ENCODE measurements at places on chromosomes 5 and 9. TPM values are rescaled to one million over a fixed set of nuclear protein-coding genes. Genes with fewer than 3 reads are reported as not detected.

ALDOB gene
- not detected for total RNA-seq

- H3K36me3 ChIP-seq, result no peaks in the 10 kb centered on the region
- DNase-seq, result no peak
- peaks cover 6% of the 10 kb centered on the region for H3K27me3 ChIP-seq
- no peak overlapping the region for H3K4me3 ChIP-seq
Measured at GRCh38 chr9:89554307-89555035, 50.3 kb upstream of the GADD45G start.

- DNase-seq, result no peak
- no peaks in the 10 kb centered on the region for H3K27me3 ChIP-seq
Measured at GRCh38 chr9:479971-480350, 265.3 kb downstream of the DOCK8 start.

- DNase-seq, result no peak
- H3K27ac ChIP-seq, result no peak overlapping the region
- H3K4me3 ChIP-seq, result no peak overlapping the region
- no peaks in the 10 kb centered on the region for H3K4me1 ChIP-seq
- no peaks in the 10 kb centered on the region for H3K27me3 ChIP-seq
Measured at GRCh38 chr5:121731377-121731776, 120.3 kb upstream of the FTMT start.

IL13 gene
- 0.44 TPM for total RNA-seq

DNA sequence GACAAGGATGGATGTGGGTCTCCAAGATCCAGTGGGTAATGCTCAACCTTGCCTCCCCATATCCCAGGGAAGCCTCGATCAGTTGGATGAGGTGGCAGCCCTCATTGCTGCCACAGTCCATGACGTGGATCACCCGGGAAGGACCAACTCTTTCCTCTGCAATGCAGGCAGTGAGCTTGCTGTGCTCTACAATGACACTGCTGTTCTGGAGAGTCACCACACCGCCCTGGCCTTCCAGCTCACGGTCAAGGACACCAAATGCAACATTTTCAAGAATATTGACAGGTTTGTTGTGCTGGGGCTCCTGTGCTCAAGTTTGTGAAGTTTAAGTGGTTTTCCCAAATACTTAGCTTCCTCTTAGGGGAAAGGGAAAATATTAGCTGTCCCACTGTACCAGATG is 74.0 kb downstream of the WDR41 start:
- DNase-seq, result no peak
- H3K27ac ChIP-seq, result no peak overlapping the region
- no peak overlapping the region for H3K4me3 ChIP-seq
- H3K27me3 ChIP-seq, result peaks cover 15% of the 10 kb centered on the region

All from activated naive CD8-positive, alpha-beta T cell treated with anti-CD3 and anti-CD28 coated beads for 36 hours (primary cell).